Stimulated activated CD8-positive, alpha-beta memory T cell treated with anti-CD3 and anti-CD28 coated beads, Interleukin-7, amount 100 ng/mL, for 24 hours (primary cell): ENCODE measurements at places on chromosomes 5 and 9.

DNA sequence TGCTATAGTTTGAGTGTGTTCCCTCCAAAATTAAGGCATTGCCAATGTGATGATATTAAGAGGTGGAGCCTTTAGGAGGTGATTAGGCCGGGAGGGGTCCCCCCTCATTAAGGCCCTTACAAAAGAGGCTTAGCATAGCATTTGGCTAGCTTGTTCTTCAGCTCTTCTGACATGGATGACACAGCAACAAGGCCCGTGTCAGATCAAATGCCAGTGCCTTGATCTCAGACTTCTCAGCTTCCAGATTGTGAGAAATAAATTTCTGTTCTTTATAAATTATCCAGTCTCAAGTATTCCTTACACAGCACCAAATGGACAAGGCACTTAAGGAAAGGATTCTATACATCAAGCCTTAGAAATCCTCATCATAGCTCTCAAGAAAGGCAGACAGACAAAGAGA, 31.8 kb downstream of the SLC38A9 start:
- no peak for DNase-seq

GRCh38 chr9:134842321-134842720, 38.3 kb upstream of the FCN2 start:
- DNase-seq: no peak

DNA sequence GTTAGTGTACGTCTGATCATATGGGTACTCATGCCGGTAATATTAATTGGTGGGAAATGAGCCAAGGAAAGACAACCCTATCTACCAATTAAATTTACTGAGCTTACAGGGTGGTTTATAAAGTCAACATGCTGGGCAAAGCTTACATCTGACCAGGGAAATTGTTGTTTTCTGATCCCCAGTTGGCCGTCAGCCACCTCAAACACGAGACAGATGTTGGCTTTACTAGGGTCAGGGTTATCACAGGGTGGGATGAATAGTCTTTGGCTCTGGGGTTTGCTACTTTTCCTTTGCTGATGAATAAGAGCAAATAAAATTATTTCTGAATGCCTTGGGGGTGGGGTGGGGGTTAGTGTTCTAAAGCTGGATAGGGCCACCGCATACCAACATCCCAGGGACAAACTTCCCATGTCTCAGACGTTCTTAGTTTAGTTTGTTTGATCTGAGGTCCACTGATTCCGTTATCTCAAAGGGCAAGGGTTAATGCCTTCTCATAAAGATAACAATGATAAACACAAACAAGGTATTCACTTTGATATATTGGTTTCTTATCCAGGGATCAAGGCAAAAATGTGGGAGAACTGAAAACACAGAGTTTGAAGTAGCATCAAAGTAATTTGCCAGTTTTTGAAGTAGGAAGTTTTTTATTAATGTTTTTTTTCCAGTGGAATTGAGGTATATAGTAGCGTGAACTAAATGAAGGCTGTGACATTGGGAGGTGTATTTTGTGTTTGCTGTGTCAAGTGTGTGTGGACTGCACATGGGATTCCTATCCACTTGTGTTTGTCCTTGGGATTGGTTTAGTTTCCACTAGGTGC, 109.1 kb upstream of the RPS23 start:
- DNase-seq: no peak

DNA sequence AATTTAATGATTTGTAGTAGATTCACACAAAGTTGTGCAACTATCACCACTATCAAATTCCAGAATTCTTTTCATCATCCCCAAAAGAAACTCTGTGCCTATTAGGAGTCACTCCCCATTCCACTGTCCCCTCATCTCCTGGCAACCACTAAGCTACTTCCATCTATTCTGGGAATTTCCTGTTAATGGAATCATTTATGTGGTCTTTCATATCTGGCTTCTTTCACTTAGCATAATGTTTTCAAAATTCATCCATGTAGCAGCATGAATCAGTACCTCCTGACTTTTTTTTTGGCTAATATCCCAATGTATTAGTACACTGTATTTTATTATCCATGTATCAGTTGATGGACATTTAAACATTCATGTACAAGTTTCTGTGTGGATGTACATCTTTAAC, 157.6 kb downstream of the TTC39B start:
- DNase-seq: no peak

- DNase-seq: no peak
Observed at GRCh38 chr5:32027717-32028458, 146.2 kb downstream of the GOLPH3 start.
